ENCODE measurements at places on chromosomes 6 and 20.

DNA sequence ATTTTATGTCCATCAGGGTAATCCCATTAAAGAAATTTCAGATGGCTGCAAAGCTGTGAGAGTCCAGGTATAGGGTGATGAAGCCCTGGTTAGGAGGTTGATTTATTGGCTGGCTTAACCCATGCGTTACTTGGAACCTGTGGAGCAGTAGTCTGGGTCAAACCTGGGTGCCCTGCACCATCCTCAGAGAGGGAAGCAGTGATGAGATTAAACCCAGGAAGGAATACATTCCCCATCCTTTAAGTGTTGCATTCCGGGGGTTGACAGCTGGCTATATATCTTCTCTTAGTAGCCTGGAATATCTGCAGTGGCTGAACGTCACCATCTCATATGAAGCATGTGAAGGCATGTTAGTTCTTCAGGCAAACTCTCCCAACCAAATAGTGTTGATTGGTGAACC, 44.9 kb upstream of the JAG1 start:
- no peak for DNase-seq

DNA sequence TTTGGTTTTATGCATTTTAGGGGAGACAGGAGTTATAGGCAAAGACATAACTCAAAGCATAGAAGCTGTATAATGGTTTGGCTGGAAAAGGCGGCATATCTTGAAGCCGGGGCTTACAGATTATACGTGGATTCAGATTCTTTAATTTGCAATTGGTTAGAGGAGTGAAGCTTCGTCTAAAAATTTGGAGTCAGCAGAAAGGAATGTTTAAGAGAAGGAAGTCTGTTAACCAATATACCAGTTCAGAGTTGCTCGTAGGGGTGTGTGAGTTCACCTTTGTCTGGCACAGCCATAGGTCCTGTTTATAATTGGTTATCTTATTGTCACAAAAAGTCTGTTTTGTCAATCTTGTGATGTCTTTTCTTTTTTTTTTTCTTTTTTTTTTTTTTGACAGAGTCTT, 8.9 kb downstream of the ARHGAP40 start:
- no peak for DNase-seq

GRCh38 chr6:72950114-72950860, 275.0 kb downstream of the KHDC1L start:
- no peak for DNase-seq

DNA sequence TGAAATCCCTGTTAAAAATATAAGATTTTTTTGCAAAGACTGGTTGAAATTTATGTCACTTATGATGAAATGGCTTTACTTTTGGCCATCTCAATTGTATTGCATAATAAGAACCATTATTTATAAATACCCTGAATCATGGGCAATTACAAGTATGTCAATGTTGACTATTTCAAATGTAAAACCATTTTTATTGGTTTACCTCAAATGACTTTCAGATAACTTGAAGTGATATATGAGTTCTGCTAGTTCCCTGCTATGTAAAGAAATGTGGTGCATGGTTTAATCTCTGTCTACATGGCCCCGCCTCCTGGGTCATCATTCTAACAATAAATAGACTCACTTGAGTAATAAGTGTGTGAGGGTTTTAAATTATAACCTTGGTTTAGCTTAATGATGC, 275.6 kb upstream of the PREP start:
- no peak for DNase-seq

DNA sequence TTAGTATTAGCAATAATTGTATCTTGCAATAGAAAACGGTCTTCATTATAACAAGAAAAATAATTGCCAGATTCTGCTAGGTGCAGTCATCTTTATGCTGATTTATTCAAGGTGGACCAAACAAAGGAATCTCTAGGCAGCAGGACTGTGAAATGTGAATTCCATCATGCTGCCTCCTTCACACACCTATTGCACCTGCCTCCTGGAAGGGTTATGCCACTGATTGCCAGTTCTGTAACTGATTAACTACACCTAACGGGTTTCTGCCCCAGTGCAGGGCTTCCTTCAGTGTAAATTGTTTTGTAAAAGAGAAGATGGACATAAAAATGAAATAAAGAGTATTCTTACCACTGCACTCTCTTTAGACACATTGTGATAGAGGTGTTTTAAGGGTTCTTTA, 96.1 kb downstream of the FOXO3 start:
- DNase-seq, result no peak

- no peak for DNase-seq
Measured at GRCh38 chr6:152220786-152221185, 413.3 kb downstream of the ESR1 start.

DNA sequence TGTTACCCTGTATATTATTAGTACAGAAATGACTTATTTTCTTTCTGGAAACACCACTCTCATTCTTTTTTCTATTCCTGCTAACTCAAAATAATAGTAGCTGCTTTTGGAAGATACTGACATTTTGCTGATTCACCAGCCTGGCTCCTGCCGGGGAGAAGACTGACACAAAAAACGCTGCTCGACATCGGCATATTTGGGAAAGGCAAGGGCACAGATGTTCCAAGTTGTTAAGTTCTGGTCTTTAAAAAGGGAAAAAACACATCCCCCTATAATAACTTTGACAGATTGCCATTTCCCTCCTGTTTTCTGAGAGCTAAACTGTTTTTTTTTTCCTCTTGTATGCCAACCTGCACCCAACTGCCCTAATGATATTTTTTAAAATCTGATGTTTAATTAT, 55.4 kb downstream of the CTNNBL1 start:
- DNase-seq, result no peak

- DNase-seq, result no peak
Measured at GRCh38 chr20:15921930-15922329, 651.3 kb downstream of the KIF16B start.

DNA sequence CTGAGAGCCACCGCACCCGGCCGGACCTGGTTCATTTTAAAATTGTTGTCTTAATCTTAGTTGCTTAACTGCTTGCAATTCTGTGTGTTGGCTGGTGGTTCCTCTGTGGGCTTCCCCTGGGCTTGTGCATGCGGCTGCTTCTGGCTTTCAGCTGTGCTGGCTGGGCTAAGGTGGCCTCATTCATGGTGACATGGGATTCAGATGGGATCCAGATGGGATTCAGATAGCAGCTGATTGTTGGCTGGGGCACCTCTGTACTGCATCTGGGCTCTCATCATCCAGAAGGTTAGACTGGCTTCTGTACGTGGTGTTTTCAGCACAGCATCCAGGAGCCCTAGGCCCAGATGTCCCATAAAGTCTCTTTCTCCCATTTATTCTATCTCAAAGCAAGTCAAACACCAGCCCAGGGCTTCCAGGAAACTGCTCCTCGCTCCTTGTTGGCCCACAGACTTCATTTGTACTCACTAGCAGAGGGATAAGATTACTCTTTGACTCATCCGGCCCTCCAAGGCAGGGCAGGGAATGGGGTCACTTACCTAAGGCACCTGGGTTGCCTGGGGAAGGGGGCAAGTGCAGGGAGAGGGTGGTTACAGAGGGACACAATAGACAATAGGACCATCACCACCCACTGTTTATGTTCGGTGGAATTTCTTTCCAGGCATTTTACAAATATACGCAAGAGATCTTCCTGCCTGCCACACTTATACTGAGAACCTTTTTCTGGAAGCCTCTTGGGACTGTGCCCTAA, 10.2 kb upstream of the PEDS1 start:
- DNase-seq, result no peak

DNA sequence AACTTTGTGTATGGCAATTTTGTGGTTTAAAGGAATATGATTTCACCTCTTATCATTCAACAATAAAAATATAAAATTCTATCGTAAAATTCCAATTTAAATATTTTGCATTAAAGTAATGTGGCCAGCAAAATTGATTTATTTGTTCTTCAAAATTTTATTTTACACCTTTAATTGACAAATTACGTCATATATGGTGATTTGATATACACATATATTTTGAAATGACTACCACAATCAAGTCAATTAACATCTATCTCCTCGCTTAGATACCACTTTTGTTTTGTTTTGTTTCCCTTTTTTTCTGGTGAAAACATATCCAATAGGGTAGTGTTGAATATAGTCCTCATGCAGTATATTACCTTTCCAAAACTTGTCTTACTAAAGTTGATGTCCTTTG, 467.6 kb upstream of the HS3ST5 start:
- DNase-seq, result no peak

DNA sequence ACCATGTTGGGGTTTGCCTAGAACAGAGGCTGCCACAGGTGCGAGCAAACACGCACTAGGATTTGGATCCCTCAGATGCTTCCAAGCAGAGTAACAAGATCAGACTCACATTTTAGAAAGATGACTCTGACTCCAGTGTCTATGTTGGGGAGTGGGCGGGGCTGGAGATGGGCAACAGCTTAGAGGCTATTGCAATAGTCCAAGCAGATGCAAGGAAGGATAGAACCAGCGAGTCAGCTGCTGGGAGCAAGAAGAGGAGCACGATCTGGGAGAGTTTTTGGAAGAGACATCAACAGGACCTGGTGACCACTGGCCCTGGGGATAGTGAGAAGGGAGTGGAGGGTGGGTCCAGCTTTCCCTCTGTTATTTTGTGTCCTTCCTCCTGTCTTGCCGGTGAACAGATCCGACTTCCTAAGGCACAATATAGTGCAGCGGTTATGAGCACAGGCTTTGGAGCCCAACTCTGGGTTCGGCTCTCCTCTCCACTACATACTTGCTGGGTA, 52.7 kb downstream of the FGD2 start:
- no peak for DNase-seq

Measured in GOT3 (cell line).